Muscle of back (tissue), 13 donors: ENCODE measurements at places on chromosomes 3 and 15. TPM values are rescaled to one million over a fixed set of nuclear protein-coding genes. Genes with fewer than 3 reads are reported as not detected.
A peak's percentile ranks its signal among the peaks of the same experiment; 100 is the strongest.

GRCh38 chr3:172181932-172182586 lies 142.7 kb downstream of the FNDC3B start:
- no peak for DNase-seq

GRCh38 chr3:32888739-32889138 lies 62.7 kb upstream of the CCR4 start:
- DNase-seq: no peak

The CACNA2D2 gene
- polyA plus RNA-seq: 6.8 TPM

- no peak for DNase-seq
Observed at GRCh38 chr3:39203860-39204259, 11.5 kb upstream of the XIRP1 start.

GRCh38 chr3:159045279-159045885 lies 243.5 kb downstream of the MFSD1 start:
- no peak for DNase-seq

DNA sequence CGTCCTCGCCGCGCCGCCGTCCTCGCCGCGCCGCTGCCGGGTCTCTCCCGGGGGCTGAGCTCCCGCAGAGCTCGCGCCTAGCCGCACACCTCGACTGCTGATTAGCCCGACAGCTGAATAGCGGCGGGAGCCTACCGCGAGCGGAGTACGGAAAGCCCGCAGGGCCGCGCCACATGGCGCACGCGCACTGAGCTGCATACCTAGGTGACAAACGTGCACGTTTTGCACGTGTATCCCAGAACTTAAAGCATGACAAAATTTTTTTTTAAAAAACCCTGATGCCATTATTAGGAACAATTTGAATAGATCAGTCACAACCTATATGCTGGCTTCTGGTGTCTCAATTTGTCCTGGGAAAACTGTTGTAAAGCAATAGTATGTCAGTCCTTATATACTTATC lies at the start of gene GOLGA8A:
TSS of gene GOLGA8A (minus strand) at position 122 of the 400 bp plus-strand sequence. CDS start 48,117 bp downstream, outside the sequence.
- peak; percentile 88 for DNase-seq

The CFAP44 gene
- 5.7 TPM for polyA plus RNA-seq

The SMAD6 gene
- 2.3 TPM for polyA plus RNA-seq

GRCh38 chr3:129834580-129834979 lies 58.9 kb downstream of the TMCC1 start:
- DNase-seq: no peak

The GOLGA8T gene
- polyA plus RNA-seq: 0.20 TPM

GRCh38 chr3:26460985-26461384 lies 161.6 kb upstream of the LRRC3B start:
- no peak for DNase-seq

GRCh38 chr15:77107531-77108355 lies 36.8 kb upstream of the TSPAN3 start:
- peak; percentile 64 for DNase-seq

DNA sequence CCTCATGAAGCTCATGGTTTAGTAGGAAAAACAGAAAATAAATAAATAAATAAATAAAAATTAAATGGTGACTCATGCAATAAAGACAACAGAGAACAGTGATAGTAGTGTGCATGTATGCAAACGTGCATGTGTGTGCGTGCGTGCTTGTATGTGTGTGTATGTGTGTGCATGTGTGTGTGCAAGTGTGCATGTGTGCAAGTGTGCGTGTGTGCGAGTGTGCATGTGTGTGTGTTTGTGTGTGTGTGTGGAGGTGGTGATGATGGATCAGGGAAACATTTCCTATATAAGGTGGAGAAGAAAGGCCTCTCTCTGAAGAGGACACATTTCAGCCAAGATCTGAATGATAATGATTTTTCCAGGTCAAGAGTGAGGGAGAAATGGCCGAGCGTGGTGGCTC lies 47.2 kb downstream of the CACNA2D3 start:
- no peak for DNase-seq

The ZDHHC3 gene
- 52.1 TPM for polyA plus RNA-seq

DNA sequence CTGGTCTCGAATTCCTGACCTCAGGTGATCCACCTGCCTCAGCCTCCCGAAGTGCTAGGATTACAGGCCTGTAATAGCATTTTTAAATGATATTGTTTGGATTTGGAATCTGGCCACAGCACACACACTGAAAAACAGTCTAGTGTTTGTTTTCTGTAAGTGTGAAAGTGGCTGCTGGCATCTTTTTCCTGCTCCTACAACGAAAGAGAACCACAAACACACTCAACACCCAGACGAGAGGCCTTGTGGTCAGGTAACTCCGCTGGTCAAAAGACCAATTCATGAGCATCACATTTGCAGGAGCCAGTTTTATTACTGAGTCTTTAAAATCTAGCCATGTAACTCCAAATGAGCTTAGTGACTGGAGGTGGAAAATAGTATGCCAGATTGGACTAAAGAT lies 50.2 kb downstream of the IMPG2 start:
- no peak for DNase-seq

- DNase-seq: no peak
Observed at GRCh38 chr3:12155828-12156227, 2.9 kb downstream of the TIMP4 start.

The ARID3B gene
- 3.9 TPM for polyA plus RNA-seq

GRCh38 chr3:44862226-44862637 lies 520 bp downstream of the TMEM42 start:
- DNase-seq: peak; percentile 36

DNA sequence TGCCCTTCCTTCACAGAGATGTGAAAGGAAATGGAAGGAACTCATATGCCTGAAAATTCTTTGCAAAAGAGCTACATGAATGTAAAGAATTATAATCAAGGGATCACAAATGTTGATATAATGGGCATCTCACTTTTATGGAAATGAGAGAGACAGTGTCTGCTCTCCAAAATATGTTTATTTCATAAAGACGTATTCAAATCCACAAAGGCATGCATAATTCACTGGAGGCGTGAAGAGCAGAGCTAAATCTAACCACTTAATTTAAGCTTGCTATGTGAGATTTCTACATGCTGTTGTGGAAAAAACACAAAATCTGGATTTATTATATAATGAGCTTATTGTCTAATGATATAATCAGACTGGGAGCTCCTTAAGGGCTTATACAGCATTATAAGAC lies 469.1 kb downstream of the RAP2B start:
- no peak for DNase-seq

The DUOXA2 gene
- not detected for polyA plus RNA-seq

The GCSAM gene
- polyA plus RNA-seq: 0.88 TPM

- peak; percentile 60 for DNase-seq
Observed at GRCh38 chr3:161409069-161409468, 37.8 kb upstream of the SPTSSB start.

GRCh38 chr3:73787620-73788019 lies 162.9 kb upstream of the PDZRN3 start:
- DNase-seq: no peak

The PLIN1 gene
- not detected for polyA plus RNA-seq

GRCh38 chr3:49173116-49173791 lies 1.9 kb downstream of the KLHDC8B start:
- DNase-seq: peak; percentile 60

GRCh38 chr3:72461787-72462186 lies 386.5 kb downstream of the SHQ1 start:
- no peak for DNase-seq

- DNase-seq: peak; percentile 97
Observed at GRCh38 chr15:32855942-32856341, 138.1 kb downstream of the GREM1 start.

GRCh38 chr3:64501298-64501906 lies 186.4 kb downstream of the ADAMTS9 start:
- no peak for DNase-seq

DNA sequence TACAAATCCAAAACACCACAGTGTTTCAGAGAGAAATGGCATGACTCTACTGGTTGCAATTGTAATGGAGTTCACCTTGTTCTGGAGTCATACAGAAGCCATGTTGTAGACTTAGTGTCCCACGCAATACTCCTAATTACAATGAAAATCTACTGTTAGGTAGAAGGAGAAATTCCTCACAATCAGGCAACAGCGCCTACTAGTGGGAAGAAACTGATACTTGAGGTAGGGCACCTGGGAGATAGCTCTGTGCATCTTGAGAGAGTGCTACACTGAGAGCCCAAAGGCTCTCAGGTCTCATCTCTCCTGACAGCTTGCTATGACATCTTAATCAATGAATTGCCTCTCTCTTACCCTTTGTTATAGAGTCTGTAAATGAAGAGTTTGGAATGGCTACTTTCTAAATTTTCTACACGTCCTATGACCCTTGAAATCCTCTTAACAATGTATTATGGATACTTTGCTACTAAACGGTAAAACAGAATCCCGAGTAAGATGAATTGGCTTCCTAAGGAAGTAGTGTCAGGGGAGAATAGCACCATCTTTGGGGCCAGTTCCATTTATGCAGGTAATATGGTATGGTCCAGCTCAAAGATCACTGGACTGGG lies 422.7 kb upstream of the TPRG1 start:
- DNase-seq: no peak

GRCh38 chr3:10883478-10884234 lies 67.6 kb downstream of the SLC6A11 start:
- peak; percentile 1 for DNase-seq

The SI gene
- 0.22 TPM for polyA plus RNA-seq

DNA sequence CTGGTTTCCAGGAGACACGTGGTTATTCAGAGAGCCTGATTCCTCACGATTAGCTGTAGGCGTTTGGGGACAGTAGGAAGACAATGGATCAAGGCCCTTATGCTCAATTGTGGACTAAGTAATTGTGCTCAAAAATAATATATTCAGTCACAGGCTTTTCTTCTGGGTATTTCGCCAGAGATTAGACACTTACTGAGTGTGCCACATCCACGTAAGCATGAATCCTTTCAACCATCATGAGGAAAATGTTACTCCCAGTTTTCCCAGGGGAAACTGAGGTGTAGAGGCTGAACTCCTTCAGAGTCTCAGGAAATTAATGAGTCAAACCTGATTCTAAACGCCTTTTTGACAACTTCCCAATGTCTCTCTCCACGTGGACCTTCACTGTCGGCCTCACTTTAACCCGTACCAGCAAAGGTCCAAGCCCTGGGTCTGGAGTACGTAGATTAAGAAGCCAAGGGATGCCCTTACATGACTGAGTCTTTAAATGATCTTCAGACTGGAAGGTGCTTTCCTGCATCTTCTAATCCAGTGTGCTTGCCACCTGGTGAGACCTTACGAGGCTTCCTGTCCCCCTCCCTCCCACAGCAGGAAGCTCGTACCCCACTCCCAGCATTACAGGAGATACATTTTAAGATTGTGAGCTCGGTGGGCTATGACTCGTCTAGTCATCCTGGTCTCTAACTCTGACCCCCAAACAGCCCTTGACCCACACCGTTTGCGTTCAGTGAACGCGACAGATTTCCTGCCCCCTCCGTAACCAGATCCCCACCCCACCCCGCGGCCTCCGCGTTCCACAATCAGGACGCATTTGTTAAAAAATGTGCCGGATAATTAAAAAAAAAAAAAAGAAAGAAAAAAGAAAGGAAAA lies 1.7 kb downstream of the PKM start:
- DNase-seq: no peak

The SUSD5 gene
- polyA plus RNA-seq: 1.9 TPM

The ASB14 gene
- 0.83 TPM for polyA plus RNA-seq

GRCh38 chr15:59924812-59925522 lies 79.1 kb upstream of the FOXB1 start:
- DNase-seq: no peak

DNA sequence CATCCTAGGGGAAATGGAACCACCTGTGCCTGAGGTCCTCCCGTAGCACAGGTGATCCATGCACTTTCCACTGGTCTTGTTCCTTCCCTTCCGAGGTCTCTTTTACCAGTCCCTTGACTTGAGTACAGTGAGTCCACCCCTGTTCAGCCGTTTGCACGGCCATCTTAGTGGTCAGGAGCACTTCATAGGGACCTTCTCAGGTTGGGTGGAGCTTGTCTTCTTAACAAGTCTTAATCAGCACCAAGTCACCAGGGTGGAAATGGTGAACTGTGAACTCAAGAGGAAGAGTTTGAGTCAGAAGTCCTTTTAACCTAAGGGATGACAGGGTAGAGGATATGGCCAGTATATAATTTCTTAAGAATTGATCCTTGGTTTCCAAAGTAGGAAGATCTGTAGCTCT lies 21.4 kb downstream of the ARL8B start:
- no peak for DNase-seq

GRCh38 chr3:124941771-124942170 lies 7.2 kb upstream of the MUC13 start:
- DNase-seq: no peak

- no peak for DNase-seq
Observed at GRCh38 chr15:100663915-100664281, 61.5 kb downstream of the ASB7 start.

DNA sequence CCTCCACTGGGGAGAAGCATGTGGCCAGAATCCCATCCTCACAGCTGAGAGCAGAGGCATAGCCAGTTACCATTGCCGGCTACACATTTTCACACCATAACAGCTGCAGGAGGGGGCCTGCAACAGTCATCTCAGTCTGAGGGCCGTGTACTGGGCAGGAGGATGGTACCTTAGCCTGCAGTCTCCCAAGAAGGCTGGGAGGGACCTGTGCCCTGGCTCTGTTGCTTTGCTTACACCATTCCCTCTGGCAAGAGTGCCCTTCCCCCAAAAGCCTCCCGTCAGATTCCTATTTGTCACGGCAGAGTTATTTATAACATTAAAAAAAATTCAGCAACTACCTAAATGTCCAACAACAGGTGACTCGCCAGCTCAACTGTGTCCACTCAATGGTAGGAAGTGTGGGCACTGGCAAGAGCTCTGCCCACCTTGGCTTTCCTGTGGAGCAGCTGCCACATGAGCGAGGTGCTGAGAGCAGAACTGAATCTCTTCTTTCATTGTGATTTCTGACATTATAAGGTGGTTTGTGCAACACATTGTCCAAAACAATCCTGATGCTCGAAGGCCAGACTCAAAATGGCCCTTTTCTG lies 4.4 kb downstream of the CAMKV start:
- DNase-seq: no peak

- no peak for DNase-seq
Observed at GRCh38 chr15:31605467-31605931, 278.9 kb downstream of the KLF13 start.

- DNase-seq: no peak
Observed at GRCh38 chr3:42020684-42021307, 58.9 kb upstream of the ULK4 start.
